ENCODE measurements at places on chromosomes 13 and 19. TPM values are rescaled to one million over a fixed set of nuclear protein-coding genes. Genes with fewer than 3 reads are reported as not detected.

Gene B3GNT3
- not detected for total RNA-seq

Gene DUS3L
- total RNA-seq = 47.6 TPM

Gene KL
- total RNA-seq = not detected

Gene COL4A1
- 68.5 TPM for total RNA-seq

Gene MISP3
- total RNA-seq = 0.34 TPM

Gene SLC25A15
- total RNA-seq = 32.9 TPM

Gene FBXO17
- total RNA-seq = 31.2 TPM

Gene SOHLH2
- total RNA-seq = 2.8 TPM

Gene RXFP2
- not detected for total RNA-seq

Gene C19orf47
- total RNA-seq = 18.8 TPM

Gene LYL1
- total RNA-seq = not detected

Gene TPGS1
- total RNA-seq = 84.8 TPM

Gene PCID2
- 83.8 TPM for total RNA-seq

Gene THSD8
- not detected for total RNA-seq

Gene ATP4B
- not detected for total RNA-seq

Gene C19orf67
- total RNA-seq = not detected

Gene PNMA8C
- 0.17 TPM for total RNA-seq

Gene SIAH3
- not detected for total RNA-seq

Gene ADGRE3
- total RNA-seq = not detected

Gene TLE6
- total RNA-seq = not detected

Gene PRRG2
- total RNA-seq = 0.38 TPM

Gene C19orf18
- total RNA-seq = not detected

Gene MEIOSIN
- not detected for total RNA-seq

Gene KLF12
- total RNA-seq = 18.5 TPM

Gene FXYD3
- total RNA-seq = not detected

Gene ZNF836
- 8.4 TPM for total RNA-seq

Gene TINCR
- total RNA-seq = not detected

Gene ZNF724
- 20.3 TPM for total RNA-seq

Gene STOML3
- not detected for total RNA-seq

Gene CLEC17A
- not detected for total RNA-seq

Gene RNF225
- not detected for total RNA-seq

Gene PEG3
- not detected for total RNA-seq

Gene TBXA2R
- total RNA-seq = 0.64 TPM

Gene ZNF729
- not detected for total RNA-seq

Gene SRRM5
- 0.11 TPM for total RNA-seq

Gene FBN3
- total RNA-seq = not detected

Gene ZNF382
- 4.0 TPM for total RNA-seq

Gene SLITRK6
- not detected for total RNA-seq

Gene KLK3
- not detected for total RNA-seq

Gene POSTN
- total RNA-seq = 20.8 TPM

Gene UGGT2
- total RNA-seq = 36.7 TPM

Gene DIAPH3
- total RNA-seq = 33.6 TPM

Gene CEACAM7
- not detected for total RNA-seq

Data from LHCN-M2 (cell line).